Fibroblast of skin of scalp (primary cell): ENCODE measurements at places on chromosomes 13 and 19.

DNA sequence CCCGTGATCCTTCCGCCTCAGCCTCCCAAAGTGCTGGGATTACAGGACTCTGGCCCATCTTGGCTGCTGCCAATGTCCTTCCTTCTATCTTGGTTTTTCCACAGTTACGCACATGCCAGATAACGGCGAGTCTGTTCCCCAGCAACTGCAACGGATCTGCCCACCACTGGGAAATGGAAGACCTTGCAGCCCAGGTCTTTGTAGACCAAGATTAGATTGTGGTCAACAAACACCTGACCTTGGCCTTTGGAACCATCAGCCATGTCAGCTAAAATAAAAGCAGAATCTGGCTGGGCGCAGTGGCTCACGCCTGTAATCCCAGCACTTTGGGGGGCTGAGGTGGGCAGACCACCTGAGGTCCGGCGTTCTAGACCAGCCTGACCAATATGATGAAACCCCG lies 10.4 kb upstream of the LDLR start:
- no peak for DNase-seq

- DNase-seq, result no peak
These were observed at the start of gene CACNG6 for GRCh38 chr19:53991224-53992113. Gene CACNG6 (plus strand): TSS chr19:53991637. CDS start chr19:53992878, 1,241 bp downstream.

DNA sequence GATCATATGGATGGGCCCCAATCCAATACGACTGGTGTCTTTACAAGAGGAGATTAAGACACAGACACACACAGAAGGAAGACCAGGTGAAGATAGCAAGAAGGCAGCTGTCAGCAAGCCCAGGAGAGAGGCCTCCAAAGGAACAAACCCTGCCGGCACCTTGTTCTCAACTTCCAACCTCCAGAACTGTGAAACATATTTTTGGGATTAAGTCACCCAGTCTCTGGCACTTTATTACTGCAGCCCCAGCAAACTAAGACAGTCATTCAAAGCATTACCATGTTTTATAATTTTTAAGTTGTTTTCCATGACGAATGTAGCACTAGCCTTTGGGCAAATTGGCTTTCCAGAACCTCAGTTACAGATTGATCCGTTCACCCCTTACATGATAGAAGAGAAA lies 11.3 kb downstream of the STARD13 start:
- DNase-seq, result no peak

GRCh38 chr13:41428155-41428554 lies 29.2 kb upstream of the RGCC start:
- DNase-seq, result no peak

DNA sequence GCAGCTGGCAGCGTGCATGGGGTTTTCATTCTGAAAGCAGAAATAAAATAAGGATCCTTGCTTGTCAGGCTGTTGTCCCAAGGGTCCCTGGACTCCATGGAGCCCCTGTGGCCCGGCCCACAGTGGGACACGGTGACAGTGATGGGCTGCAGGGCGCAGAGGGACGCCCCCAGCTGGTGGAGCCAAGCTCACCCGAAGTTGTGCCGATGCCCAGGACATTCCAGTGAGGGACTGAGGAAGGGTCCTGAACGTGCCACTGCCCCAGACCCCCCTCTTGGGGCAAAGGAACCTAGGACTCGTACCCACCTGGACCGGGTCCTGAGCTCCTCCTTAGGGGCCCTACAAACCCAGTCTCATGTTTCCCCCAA lies 35.0 kb downstream of the MYO9B start:
- DNase-seq, result no peak

DNA sequence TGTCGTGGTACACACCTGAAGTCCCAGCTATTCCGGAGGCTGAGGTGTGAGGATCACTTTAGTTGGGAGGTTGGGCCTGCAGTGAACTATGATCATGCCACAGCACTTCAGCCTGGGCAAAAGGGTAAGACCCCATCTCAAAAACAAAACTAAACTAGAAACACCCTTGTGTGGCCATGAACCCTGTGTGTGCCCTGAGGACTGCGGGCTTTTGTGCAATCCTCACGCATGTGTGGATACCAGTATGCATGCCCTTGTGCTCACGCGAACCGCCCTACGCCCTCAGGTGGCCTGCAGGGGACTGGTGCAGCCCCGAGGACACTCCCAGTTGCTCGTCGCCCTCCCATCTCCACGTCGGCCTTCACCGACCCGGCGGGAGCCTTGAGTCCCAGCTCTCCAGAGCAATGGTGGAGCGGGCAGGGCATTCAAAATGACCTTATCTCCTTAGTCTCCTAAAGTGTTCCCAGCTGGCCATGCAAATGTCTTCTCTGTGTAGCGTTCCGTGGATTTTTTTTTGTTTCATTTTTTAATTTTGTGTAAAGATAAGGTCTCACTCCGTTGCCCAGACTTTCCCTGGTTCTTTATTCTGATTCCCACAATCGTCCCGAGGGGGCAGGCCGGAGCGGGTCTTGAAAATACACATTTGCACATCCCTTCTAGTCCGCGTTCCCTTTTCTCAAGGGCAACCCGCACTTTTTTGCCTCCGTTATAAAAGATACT lies 868 bp upstream of the EGLN2 start:
- peak; percentile 51 for DNase-seq
